Fibroblast of skin of scalp (primary cell): ENCODE measurements at places on chromosomes 3 and 15.

GRCh38 chr3:196344663-196345062 is 6.5 kb upstream of the TM4SF19 start:
- DNase-seq, result no peak

DNA sequence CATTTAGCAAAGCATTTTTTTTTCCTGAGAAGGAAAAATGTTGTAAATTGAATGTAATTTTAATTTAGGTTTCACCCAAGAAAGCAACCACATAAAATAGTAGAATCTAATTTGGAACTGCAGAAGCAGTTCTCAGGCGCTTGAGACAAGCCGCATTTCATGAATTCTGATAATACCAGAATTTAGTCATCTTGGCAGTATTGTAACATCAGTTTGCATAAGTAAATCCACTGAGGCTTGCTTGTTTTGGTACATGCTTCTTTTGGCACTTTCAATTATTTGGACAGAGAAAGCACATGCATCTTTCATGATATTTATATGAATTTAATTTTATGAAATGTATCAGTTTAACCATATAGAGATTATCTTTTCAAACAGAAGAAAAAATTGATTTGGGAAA is 389.7 kb upstream of the ROBO1 start:
- peak; percentile 4 for DNase-seq

DNA sequence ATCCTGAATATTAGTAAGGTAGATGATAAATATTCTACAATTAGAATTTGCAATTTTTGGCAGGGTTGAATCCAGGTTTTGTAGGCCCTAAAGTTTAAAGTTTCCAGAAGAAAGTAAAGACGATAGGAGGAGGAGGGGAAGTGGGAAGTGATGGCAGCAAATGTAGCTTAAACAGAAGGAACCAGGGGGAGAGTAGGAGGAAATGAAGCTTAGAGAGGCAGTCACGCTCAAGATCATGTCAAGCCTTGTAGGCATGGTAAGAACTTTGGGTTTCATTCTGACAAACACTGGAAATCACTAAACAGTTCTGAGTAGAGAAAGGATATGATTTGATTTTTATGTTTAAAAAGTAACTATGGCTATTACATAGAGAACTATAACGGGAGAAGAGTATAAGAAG is 63.9 kb downstream of the NR2E3 start:
- no peak for DNase-seq

DNA sequence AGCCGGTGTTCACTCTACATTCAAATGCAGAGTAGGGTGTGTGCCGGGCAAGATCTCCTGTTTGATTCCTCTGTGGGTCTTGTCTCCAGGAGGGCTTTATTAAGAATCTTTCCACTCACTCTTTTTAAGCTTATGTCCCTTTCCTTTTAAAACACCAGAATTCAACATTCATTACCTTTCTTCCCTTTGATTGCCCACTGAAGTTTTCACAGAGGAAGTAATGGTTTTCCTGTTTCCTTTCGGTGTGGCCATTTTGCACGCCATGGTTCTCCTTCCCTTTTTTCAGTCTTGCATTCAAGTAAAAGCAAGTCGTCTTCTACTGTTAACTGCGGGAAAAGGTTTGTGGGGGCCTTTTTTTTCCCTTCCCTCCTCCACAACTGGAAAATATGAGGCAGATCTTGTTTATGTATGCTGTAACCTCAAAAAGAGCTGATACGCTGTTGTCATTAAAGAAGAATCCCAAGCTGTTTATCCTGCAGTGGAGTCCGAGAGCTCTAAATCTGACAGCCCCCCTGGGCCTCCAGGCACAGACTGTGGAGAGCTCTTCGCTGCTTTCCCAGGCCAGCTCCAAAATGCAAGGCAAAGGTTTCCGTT is 40.5 kb downstream of the FILIP1L start:
- DNase-seq, result peak; percentile 92

DNA sequence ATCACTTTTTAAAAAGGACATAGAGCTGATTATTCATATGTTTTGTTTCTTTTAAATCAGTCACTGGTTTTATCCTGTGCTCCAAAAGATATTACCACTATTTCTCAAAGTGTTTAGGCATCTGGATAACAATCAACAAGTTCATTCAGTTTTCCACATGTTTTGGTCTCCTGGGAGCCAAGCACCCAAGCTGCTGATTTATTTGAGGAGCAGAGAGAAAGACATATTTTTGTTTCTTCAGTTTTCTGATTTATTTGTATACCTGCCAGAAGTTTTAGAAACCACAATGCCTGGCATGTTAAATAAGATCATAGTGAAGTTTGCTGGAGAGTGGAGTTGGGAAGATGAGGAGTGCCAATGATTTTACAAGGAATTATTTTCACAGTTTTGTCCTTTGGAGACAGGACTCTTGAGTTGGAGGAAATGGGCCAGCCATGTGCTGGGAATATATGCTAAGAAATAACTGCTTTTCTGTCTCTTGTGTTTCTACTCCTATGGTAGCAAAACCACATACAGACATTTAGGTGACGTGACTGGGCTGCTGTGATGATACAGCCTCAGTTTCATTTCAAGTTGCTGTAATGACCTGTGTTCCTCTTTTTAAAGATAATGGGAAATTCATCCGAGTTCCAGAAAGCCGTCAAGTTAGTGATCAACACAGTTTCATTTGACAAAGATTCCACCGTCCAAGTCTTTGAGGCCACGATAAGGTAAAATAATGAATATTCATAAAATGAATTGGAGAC is 11.7 kb downstream of the EDEM1 start:
- no peak for DNase-seq

DNA sequence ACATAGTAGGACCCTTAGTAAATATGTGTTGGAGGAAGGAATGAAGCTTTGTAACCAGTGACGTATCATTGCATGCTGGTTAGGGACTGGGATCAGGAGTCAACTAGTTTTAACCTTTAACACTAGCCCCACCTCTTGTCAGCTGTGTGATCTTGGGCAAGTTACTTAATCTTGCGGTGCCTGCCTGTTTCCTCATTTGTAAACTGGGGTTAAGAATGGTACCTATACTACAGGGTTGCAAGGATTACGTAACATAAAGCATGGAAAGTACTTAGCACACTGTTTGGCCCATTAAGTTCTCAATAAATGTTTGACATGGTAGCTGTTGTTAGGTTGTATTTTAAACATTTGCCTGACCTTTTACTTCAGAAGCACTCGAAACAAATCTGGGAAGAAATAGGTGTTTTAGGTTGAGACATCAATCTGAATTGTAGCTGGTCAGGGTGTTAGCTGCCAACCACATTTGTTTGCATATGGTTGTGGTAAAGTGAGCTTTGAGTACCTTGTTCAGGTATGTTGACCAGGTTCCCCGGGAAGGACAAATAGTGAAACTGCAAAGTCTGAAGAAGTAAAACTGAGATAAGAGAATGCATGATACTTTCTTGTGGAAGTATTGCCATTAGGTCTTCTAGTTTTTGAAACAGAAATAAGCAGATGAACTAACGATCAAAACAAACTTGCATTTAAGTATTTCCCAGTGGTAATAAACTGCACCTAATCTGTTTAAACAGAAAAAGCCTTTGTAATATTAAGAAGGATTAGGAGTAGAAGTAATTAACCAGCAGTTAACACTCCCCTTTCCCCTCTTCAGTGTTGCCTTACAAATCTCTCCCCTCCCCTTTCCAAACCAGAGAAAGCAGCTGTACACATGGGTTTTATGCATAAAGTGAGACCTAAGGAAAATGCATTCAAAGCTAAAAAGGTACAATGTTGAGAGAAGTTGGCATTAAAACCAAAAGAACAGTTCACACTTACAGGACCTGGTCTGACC is 25.8 kb upstream of the SCAANT1 start:
- no peak for DNase-seq

- no peak for DNase-seq
These were observed 66.8 kb upstream of the UNC13C start for GRCh38 chr15:53911431-53911830.
